SW 1271 (cell line): ENCODE measurements at places on chromosomes 3 and 15.

GRCh38 chr3:148938936-148939335 is 52.4 kb upstream of the GYG1 start:
- no peak for DNase-seq

DNA sequence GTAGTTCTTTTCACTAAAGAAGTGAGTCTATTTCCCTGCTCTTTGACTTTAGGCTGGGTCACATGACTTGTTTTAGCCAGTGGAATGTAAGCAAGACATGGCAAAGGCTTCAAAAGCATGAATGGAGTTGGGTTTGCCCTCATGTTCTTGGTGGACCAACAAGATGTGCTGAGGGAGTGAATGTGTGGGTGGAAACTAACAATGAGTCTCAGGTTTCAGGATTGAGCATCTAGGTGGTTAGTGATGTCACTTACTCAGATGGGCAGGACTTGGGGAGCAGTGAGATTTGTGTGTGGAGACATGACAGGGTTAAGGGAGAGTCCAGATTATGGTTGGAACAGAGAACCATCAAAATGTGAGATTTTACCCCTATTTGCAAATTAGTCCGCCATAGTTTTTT is 181.4 kb upstream of the UBE2E1 start:
- DNase-seq: no peak

DNA sequence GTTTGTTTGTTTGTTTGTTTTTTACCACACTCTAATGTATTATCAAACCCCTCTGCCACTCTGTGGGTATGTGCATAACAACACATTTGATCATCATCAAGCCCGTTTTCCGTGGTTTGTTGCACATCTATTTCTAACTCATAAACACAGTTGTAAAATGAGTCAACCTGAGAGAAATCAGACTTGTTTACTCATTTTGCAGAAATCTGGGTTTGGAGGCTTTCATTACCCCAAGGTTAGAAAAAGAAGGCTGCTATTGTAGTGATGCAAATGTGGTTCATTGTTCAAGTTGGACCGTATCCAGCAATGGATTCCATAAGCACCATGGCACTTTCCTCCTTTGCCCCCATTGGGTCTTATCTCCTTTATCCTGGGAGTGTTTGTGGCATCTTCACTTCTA is 353.2 kb upstream of the SOX2 start:
- DNase-seq: no peak

DNA sequence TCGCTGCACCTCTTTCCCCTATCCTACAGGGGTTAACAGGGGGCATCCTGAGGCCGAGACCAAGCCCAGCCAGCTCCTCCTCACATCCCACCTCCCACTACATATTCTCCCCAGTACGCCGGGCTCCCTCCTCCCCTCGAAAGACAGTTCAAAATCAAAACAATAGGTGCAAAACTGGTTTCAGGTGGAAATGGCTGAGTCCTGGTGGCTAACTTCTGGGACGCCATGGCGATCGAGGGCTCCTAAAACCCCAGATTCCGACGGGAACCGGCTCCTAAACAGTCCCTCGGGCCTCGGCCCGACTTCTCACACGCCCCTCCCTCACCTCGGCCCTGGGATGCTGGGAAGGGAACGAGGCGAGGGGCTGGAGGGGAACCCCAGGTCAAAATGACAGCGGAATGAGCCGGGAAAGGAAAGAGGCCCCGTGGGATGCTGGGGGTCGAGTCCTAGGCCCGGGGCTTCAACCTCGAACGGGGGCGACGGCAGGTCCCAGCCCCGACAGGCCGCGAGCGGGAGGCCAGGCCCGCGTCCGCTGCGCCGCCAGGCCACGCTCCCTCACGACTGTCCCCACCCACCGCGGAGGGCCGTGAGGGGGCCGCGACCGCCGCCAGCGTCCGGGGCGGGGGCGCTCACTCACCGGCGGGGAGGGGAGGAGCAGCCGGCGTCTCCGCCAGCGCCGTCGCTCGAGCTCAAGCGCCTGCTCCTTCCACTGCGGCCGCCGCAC is 492 bp downstream of the TMCC1 start:
- DNase-seq: peak; percentile 57

DNA sequence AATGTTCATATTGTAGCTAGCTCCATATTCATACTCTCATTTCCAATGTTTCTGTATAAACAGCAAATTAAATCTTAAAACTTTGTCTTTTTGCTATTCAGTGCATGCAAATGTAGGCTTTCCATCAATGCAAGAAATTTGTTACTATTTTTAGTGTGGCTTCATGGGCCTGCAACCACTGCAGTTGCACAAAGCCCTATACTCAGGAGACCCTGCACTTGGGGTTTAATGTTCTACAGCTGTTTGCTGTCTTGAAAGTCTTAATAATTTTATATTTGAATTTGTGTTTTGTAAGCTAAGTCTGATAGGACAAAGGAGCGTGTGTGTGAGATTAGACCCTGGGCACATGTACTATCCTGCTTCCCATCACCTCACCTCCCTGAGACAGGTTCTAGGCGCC is 9.6 kb downstream of the PYDC2 start:
- no peak for DNase-seq

- no peak for DNase-seq
These were observed 6.7 kb downstream of the IDH2 start for GRCh38 chr15:90095521-90095959.

DNA sequence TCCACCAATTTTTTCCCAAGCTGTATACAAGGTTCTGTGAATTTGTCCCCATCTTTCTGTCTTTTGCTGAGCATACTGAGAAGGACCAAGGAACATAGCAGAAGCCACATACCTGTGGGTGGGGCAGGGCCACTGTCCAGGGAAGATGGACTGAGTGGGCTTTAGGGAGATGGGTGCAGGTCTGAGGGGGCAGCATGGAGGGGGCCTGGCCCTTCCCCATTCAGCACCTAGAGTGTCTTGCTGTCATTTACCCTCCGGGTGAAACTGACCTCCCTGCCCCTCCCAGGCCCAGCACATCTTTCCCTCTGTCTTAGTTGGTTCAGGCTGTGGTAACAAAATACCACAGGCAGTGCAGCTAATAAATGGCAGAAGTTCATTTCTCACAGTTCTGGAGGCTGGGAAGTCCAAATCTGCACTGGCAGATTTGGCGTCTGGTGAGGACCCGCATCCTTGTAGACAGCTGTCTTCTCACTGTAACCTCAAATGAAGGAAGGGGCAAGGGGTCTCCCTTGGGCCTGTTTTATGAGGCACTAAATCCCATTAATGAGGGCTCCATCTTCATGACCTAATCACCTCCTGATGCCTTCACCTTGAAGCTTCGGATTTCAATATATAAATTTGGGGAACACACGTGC is 180.0 kb upstream of the SMAD3 start:
- DNase-seq: no peak

- no peak for DNase-seq
These were observed 88.8 kb downstream of the CPN2 start for GRCh38 chr3:194262176-194262924.

DNA sequence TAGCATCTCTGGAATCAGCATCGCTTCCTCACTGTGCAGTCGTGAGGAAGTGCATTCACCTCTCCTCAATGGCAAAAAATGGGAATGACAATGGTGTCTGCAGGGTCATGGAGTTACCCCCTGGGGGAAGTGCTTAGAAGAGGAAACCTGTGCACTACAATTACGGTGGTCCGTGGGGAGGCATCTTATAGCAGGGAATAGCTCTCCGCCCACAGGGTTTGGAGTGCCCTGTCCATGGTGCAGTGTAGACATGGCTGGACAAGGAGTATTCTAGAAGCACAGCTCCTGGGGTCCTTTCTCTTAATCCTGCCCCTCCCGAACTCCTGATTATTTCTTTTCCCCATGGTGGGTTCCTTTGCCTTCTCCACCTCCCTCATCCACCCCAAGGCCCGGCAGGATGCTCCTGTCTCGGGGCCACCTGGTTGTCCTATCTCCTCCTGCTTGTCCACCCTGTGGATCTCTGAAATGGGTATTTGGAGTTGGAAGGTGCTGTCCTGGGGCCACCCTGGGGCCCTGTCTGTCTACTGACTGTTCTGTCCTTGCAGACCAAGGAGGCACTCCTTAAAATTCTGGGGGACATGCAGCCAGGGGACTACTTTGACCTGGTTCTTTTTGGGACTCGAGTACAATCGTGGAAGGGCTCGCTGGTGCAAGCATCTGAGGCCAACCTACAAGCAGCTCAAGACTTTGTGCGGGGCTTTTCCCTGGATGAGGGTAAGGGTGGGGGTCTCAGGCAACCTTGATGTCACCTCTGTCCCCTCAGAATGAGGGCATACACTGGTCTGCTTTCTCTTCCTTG is 5.2 kb downstream of the ITIH1 start:
- DNase-seq: no peak

DNA sequence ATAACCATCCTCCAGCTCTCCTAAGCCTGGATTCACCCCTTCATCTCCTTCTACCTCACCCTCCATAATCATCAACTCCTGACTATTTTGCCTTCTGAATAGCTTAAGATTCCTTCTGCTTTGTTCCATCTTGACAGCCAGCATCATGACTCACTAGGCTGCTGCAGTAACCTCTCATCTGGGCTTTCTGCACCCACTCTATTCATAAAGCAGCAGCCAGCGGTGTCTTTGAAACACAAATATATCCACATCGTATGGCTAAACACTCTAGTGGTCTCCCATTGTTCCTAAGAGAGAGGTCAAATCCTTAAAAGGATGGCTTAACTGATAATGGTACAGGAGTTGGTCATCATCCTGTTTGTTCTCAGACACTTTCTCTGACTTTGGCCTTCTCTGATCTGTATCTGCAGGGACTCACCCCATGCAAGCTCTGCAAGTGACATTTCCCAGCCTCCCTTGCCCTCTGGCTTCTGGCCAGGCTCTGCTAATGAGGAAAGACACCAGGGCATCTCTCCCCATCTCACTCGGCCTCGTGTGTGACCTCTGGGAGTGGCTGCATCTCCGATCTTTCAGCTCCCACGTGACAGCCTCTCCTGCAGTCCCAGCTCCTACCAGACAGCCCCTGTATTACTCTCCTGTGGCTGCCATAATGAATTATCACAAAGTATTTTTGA is 6.2 kb downstream of the GRK7 start:
- DNase-seq: no peak

DNA sequence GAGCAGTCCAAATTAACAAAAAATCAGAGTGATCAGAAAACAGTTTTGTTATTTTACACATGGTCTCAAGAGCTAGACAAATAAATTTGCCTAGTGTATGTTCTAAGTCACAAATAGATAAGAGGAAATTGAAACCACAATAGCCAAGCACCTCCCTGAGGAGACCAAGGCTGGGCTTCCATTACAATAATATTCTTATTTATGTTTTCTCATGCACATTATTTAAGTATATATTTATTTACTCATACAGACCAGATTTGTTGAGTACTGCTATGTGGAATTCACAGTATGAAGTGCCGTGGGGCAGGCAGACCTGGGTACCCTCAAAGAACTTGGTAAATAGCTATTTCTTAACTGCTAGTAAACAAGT is 242.3 kb upstream of the ICE2 start:
- no peak for DNase-seq

DNA sequence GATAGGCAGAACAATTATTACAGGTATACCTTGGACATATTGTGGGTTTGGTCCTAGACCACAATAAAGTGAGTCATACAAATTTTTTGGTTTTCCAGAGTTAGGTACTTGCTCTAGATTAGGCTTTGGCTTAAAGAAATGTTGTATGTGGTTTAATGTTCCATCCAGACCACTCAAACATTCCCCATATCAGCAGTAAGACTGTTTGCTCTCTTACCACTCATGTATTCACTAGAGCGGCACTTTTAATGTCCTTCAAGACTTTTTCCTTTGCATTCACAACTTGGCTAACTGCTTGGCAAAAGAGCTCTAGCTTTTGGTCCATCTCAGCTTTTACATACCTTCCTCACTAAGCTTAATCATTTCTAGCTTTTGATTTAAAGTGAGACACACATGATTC is 250.5 kb upstream of the SETMAR start:
- DNase-seq: no peak

GRCh38 chr3:107899990-107900651 is 190.7 kb downstream of the CD47 start:
- DNase-seq: no peak

DNA sequence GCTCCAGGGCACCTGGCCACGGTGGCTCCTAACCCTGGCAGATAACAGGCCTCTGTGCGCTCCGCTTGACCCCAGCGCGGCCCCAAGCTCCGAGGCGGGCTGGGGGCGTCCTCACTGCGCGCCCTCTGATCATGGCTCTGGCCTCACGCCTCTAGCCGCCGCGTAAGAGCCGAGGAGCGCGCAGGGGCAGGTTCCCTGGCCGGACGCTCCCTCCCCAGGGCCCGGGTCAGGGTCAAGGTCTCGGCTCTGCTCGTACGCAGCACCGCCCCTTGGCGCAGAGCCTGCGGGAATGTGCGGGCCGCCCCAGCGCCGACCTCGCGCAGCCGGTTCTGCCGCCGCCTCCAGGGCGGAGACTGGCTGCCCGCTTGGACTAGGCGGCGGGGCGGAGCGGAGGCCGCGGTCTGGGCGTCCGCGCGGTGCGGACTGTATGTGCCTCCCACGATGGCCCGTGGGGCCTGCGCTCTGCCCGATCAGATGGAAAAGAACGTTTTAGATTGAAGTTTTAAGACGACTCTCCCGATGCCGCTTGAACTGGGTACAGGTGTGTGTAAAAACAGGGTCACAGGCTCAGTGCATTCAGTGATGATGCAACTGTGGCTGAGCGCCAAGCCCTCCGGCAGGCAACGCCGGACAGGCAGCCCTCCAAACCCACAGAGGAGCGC is 40.8 kb downstream of the CHST14 start:
- no peak for DNase-seq

DNA sequence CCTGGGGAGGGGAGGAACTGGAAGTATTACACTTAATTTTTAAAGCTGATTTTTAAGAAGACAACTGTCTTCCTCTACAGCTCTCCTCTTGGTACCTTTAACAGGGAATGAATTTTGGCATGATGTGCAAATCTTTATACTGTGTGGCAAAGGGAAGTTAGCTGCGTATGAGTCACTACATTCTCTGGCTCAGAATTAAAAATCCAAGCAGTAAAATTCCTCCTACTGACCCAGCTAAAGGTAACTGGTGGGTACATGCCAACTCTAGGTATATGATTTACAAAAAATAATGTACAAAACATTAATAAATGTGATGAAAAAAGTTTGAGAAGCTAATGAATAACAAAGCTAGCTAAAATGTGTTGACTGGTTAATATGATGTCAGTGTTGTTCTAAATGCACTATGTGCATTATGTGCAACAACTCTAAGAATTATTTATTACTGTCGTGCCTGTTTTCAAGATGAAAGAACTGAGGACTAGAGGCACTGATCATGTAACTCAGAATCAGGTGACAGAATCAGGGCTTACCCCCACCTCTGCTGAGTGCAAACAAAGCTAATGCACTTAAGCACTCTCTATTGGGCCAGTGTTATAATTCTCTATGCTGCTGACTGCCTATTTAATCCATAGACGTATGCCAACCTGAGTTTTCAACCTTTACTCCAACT is 194.7 kb upstream of the CADPS start:
- no peak for DNase-seq
